ENCODE measurements at places on chromosomes 3 and 15. TPM values are rescaled to one million over a fixed set of nuclear protein-coding genes. Genes with fewer than 3 reads are reported as not detected.
A peak's percentile ranks its signal among the peaks of the same experiment; 100 is the strongest.

PDE8A gene
- polyA plus RNA-seq = 51.2 TPM

SENP8 gene
- polyA plus RNA-seq = 4.8 TPM

SLCO2A1 gene
- 51.4 TPM for polyA plus RNA-seq

UCN2 gene
- 0.17 TPM for polyA plus RNA-seq

LMAN1L gene
- not detected for polyA plus RNA-seq

SLC6A6 gene
- 24.8 TPM for polyA plus RNA-seq

TCTA gene
- polyA plus RNA-seq = 20.8 TPM

- no peak for DNase-seq
Observed at GRCh38 chr3:132382267-132382666, 35.0 kb upstream of the DNAJC13 start.

- DNase-seq = no peak
Observed at GRCh38 chr3:179608931-179609720, 4.5 kb downstream of the NDUFB5 start.

DNA sequence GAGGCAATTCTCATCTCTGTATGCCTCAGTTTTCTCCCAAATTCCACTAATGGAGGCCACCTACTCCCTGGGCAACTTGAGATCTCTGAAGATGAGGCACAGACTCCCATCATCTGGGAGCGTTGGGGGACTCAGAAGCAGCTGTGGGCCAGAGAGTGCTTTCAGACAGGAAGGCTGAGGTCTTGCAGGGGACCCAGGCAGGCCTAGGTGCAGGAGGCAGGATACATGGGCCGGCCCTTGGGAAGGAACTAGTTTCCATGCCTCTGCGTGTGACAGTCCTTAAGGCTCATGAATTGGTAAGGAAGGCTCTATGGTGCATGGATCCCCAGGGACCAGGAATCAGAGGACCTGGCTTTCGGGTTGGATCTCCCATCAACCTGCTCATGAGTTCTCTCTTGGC, 14.5 kb downstream of the BMF start:
- DNase-seq = no peak

DNA sequence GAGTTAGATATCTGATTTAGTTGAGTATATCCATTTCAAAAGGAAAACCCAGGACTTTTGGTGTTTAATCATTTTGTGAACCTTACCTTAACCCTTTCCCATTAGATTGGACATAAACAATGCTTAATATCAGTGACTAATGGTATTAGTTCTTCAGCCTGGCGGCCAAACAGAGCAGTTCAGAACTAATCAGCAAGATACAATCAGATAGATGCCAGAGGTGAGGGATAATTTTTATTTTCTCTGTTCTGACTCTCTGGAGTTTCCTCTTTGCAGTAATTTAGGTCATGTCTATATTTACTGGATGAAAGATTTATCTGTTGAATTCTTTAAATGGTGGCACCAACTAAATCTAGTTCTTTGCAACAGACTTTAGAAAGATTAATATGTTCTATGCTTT, 337.8 kb downstream of the ROBO2 start:
- DNase-seq = no peak

DNA sequence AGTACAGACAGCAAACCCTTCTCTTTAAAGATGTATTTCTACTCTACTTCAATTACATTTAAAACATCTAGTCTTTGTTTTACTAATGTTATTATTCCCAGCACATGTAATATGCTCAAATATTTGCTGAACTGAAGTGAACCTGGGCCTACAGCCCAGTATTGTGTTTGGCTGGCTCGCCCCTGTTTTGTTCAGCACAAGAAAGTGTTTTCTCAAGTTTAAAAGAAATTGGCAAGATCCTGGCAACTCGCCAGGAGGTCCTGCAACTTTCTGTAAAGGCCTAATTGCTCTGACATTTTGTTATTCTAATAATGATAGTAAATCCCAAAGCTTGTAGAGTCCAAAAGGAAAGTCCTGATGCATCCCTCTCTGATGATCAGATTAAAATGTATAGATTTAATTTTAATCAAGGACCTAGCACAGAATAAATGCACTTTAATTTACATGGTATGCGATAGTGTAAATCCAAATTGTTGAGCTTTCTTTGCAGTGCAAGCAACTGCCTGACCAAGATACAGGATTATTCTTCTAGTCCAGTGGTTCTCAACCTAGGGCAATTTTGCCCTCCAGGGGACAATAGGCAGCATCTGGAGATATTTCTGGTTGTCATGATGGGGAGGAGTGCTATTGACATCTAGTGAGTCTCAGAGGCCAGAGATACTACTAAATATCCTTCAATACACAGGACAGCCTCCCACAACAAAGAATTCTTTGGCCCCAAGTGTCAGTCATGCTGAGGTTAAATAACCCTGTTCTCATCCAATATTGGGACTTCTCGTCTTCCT, 35.7 kb upstream of the TMOD3 start:
- peak; percentile 82 for DNase-seq

- no peak for DNase-seq
Observed at GRCh38 chr3:113051787-113052186, 61.0 kb downstream of the GTPBP8 start.

DNA sequence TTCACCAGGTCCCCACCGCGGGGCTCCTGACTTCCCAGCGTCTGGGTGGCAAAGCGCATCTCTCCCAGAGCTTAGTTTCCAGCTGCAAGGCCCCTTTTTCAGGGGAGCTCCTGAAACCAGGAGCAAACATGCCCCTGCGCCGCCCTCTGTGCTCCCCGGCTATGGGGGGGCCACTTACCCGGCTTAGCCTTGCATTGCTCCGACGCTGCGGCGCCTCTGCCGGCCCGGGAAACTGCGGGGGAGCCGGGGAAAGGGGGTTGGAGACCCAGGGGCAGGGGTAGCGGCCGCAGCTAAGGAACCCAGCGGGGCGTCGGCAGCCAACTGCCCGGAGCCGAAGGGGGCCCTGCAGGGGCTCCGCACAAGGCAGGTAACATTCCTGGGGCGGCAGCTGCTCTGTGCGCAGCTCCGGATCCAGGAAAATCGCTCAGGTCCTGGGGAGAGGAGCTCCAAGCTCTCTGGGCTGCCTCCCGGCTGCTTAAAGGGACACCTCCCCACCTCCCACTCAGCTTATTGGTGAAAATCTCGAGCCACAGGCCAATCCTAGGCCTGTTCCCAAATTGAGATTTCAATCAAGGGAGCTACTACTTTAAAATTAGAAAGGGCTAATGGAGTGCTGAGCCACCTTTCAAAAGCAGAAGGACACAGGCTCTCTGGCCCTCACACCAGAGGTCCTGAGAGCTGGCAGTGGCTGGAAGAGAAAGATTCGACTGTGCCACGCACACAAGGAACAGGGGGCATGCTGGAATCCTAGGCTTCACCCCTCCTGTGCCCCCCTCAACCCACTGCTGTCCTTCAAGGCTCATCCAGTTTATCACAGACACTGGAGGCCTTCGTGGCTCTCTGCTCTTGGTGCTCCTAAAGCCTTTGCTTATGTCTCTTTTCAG, 42.7 kb upstream of the PRICKLE2 start:
- peak; percentile 73 for DNase-seq

DNA sequence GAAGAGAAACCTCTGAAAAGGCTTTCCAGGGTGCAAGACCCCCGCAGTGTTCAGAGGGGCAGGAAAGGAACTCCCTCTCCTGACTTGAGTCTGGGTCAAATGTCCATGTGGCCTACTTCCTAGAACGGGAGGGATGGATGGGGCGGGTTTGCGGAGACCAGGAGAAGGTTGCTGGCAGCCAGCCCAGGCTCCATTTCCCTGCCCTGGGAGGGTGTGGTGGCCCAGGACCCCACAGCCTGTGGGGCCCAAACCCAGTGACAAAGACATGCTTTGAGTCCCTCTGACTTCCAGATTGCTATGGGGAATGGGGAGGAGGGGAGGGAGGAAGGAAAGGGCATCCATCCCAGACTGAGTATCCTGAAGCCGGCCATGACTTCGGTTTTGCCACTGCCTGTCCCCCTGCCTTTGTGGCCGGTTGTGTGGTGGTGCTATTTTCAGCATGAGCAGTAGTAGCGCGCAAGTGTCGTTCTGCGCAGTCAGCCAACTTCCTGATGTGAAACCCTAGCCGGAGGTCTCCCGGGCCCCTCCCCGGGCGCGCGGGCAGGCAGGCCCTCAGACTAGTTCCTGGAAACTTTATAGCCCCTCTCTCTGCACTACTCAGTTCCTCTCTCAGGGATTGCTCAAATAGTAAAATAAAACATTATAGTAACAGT, 24.4 kb downstream of the MAGEF1 start:
- DNase-seq = no peak

GRCh38 chr3:66633402-66634381, 132.9 kb upstream of the LRIG1 start:
- DNase-seq = no peak

- DNase-seq = no peak
Observed at GRCh38 chr3:132326251-132326650, 9.0 kb downstream of the ACP3 start.

DNA sequence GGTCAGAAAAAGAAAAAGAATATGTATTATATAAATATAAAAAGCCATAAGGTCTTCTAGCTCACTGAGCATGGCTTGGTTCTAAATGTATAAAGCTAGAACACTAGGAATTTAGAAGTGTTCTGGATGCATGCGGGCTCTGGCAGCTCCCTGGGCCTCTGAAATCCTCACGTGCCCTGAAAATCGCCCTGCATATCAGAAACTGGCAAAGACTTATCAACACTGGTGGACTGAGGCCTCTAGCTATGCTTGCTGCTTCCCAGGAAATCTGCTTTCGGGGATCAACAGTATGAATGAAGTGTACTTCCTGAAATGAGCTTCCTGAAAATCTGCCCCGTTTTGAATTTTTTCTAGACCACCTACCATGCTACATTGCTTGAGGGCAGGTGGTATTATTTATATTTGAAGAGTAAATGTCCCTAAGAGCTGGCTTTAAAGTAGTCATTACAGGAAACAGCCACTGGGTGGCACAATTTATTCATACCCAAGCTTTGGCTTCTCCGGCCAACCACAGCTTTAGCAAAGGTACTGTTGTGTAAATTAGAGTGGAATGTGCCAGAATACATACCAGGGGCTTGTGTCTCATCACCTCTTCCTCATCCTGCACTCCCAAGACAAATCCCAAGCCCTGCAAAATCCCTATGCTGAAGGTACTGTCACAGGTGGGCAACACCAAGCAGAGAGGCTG, 17.7 kb downstream of the CRTAP start:
- peak; percentile 54 for DNase-seq

GRCh38 chr3:99365979-99366378, 272.4 kb upstream of the COL8A1 start:
- no peak for DNase-seq

DNA sequence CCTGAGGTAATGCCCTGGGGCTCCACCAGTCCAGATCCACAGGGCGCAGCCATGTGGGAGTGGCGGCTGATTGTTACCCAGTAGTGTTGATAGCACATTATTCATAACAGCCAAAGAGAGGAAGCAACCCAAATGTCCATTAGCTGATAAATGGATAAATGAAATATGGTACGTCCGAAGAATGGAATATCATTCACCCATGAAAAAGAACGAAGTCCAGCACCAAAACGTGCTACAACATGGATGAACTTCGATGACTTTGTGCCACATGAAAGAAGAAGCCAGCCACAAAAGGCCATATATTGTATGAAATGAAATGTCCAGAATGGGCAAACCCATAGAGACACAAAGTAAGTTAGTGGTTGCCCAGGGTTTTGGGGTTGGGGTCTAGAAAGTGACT, 6.4 kb downstream of the SMAD6 start:
- DNase-seq = no peak

DNA sequence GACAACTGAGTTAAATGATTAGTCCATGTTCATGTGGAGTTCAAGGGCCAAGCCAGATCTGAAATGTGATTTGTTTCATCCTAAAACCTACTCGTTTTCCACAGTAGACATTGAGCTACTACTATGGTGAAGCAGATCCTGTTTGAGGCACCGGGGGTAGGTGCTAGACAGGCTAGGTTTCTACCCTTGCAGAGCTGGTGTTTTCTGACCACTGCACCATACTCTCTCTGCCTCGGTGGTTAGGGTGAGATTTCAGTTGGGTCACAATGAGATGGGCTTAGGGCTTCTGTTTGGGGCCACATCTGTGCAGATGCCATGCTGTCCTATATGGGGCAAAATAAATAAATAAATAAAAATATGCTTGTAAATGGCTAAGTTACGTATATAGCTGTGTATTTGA, 99.3 kb downstream of the OXNAD1 start:
- DNase-seq = no peak

GRCh38 chr15:52324109-52324508, 28.5 kb upstream of the MYO5C start:
- DNase-seq = no peak

GRCh38 chr15:99371180-99372103, 120.2 kb downstream of the LRRC28 start:
- no peak for DNase-seq

- no peak for DNase-seq
Observed at GRCh38 chr3:119657887-119658702, 2.3 kb downstream of the POPDC2 start.

- no peak for DNase-seq
Observed at GRCh38 chr3:42661593-42662022, 8.1 kb downstream of the ZBTB47 start.

GRCh38 chr3:59480486-59480995, 430.7 kb upstream of the CFAP20DC start:
- no peak for DNase-seq

- no peak for DNase-seq
Observed at GRCh38 chr3:60313231-60313798, 937.9 kb downstream of the FHIT start.

- DNase-seq = no peak
Observed at GRCh38 chr3:45219694-45220093, 6.4 kb downstream of the TMEM158 start.

DNA sequence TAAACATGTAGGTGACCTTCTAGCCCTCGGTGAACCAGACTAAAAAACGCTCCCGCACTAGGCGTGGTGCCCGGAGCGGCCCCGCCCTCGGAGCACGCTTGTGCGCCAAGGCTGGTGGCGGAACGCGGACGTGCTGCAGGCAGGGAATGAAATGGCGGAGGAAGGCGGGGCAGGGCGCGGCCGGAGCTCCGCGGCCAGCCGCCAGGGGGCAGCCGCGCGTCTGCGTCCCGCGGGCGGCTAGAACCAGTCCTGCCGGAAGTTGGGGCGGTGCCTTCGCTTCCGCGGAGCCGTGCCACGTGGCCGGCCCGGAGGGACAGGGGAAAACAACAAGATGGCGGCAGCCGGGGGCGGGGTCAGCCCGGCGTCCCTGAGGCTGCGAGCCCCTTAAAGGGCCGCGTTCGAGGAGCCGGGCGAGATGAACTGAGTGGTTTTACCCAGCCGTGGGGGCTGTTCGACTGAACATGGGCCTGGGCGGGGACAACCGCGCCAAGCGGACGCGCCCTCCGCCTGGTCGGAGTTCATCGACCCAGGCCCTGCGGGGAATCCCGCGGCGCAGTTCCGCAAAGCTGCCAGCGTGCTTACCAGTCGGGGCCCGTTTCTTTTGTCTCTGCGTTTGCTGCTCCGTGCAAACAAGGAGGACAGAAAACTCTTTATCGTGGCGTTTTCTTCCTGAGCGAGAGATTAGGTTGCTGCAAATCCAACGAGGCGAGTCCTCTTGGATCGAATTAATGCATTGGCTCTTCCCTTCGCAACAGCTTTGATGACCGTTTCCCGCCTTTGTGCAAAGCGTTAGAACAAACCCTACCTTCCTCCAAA, 90.9 kb upstream of the CHD2 start:
- peak; percentile 99 for DNase-seq

GRCh38 chr15:66760968-66761725, 59.1 kb downstream of the SMAD6 start:
- no peak for DNase-seq

Data from right lung (tissue), 10 donors.